ENCODE measurements at places on chromosomes 6 and 20.

DNA sequence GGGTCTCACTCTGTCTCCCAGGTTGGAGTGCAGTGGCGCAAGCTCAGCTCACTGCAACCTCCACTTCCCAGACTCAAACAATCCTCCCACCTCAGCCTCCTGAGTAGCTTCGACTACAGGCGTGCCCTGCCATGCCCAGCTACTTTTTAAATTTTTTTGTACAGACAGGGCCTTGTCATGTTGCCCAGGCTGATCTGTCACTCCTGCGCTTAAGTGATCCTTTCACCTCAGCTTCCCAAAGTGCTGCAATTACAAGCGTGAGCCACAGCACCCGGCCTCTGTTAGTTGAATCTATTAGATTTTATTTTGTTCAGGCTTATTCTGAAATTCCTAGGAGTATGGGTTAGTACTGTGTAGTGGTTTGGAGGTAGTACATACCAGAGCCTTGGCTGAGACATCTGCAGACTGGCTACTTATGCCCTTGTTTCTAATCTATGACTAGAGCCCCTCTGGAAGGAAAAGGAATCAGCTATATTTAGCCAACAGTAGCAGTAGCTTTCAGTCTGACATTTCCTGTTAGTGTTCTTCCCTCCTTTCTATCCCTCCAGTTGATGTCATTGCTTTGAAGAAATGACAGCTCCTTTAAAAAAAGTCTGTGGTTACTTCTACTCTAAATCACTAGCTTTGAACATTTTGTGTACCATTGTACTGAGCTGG is 74.4 kb downstream of the ITCH start:
- no peak for DNase-seq

- DNase-seq, result no peak
Measured at GRCh38 chr6:129364037-129364436, 345.9 kb downstream of the ARHGAP18 start.

DNA sequence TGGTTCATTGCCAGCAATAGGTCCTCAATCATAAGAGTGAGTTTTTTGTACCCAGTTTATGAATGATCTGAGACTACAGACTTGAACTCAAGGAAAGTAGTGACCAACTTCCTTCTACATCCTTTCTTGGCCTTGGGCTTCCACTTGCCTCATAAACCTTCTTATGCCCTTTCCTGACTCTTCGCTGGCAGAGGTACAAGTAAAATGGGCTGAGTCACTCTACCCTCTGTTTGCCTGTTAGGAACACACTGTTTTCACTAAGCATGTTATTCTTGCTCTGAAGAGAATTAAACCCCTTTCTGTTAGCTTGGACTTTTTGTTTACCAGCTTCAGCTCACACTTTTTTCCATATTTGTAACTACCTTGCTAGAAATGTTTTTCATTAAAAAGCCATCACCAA is 74.4 kb downstream of the PKHD1 start:
- DNase-seq, result no peak

DNA sequence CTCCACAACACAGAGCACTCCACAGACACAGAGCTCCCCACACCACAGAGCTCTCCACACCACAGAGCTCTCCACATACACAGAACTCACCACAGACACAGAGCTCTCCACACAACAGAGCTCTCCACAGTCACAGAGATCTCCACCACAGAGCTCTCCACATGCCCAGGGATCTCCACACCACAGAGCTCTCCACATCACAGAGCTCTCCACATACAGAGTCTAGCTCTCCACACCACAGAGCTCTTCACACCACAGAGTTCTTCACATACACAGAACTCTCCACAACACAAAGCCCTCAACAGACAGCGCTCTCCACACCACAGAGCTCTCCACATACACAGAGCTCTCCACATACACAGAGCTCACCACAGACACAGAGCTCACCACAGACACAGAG is 55.3 kb downstream of the ERMARD start:
- no peak for DNase-seq

DNA sequence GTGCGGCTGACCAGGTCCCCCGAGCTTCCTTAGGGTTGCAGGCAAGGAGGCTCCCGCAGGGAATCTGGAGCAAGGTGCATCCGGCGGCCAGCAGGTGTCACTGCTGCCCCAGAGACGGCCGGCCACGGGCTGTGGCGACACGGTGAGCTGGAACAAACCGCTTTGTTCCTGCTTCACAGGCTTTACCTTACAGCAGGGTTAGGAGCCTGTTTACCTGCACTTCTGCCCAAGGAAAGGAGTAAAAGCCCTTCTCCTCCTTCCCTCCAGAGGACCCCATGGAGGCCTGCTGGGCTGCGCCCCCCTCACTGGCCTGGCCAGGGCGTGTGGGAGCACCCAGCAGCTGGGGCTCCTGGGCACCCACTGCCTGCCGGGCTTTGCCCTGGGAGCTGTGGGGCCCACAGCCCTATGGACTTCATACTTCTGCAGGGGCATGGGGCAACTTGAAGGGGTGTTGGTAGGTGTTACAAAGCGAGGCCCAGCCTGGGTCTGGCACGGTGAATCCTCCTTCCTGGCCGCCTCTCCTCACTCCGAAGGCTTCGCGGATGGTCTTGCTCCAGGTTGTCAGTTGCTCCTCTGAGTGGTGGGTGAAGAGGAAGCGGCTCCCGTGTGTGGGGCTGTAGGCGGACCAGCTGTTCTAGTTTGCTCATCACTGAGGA is 88.4 kb downstream of the CDC5L start:
- peak; percentile 75 for DNase-seq

DNA sequence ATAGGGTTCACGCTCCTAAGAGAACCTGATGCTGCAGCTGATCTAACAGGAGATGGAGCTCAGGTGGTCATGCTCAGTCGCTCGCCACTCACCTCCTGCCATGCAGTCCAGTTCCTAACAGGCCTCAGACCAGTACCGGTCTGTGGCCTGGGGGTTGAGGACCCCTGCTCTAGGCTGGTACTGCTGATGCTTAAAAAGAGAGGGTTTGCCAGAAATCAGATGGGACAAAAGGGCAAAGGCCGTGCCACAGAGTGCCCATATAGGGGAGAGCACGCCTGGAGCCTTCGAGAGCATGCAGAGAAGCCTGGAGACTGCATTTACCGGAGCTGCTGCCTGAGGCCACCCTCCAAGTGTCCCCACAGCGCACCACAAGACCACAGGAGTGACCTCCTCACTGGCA is 75.5 kb downstream of the PTPN1 start:
- no peak for DNase-seq

DNA sequence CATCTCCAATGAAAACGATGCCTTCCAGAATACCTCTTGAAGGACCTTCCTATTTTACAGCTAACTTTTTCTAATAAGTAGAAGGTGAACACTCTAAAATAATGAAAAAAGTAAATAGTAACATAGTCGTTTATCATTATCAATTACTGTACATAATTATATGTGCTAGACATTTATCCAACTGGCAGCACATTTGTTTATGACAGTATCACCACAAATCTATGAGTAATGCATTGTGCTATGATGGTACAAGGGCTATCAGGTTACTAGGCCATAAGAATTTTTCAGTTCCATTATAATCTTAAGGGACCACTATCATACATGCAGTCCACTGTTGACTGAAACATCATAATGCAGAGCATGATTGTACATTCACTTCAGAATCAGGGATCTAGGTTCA is 68.4 kb downstream of the ATG5 start:
- no peak for DNase-seq

DNA sequence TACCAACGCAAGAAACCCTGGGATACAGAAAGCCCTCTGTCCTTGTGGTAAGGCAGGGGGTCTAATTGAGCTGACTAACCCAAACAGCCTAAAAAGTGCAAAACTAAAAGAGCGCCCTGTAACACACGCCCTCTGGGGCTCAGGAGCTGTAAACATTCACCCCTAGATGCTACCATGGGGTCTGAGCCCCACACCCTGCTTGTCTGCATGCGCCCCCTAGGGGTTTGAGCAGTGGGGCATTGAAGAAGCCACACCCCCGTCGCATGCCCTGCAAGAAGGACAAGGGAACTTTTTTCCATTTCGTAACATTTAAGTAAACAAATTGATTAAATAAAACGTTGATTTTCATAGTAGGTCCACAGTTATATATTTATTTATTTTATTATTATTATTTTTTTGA is 616.9 kb upstream of the MAN1A1 start:
- DNase-seq, result no peak

GRCh38 chr20:44135012-44135412 is 52.0 kb downstream of the JPH2 start:
- no peak for DNase-seq

GRCh38 chr6:73506246-73506645 is 14.6 kb downstream of the EEF1A1 start:
- no peak for DNase-seq

DNA sequence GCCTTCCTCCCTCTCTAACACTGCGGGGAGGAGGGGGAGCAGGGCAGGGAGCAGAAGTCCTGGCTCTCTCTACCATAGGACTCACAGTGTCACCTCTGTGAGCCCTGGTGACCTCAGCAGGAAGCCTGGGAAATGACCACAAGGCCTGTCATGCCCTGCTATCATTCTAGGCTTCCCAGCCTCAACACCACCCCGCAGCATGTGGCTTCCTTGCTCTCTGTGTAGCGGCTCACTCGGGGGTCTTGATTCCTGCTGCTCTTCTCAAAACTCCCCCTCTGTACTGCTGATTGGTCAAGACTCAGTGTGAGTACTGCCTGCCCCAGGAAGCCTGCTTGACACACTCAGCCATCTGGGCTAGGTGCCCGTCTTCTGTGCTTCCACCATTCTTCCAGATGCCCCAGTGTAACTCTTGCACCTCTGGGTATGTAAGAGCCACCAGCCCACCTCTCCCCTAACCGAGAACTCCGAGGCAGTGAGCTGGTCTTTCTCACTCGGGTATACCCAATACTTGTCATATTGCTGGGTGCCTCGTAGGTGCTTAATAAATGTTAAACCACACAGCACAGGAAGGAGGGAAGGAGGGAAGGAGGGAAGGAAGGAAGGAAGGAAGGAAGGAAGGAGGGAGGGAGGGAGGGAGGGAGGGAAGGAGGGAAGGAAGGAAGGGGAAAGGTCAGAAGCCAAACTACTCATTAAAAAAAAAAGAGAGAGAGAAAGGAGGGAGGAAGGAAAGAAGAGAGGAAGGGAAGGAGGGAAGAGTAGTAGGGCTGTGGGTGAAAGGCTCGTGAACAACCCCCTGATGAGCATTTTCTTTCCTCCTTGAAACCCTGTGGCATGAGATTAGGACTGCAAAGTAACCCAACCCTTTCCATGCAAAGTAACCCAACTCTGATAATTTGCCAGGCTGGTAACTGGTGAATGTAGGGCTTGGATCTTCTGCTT is 5.0 kb downstream of the MDFI start:
- DNase-seq, result no peak

DNA sequence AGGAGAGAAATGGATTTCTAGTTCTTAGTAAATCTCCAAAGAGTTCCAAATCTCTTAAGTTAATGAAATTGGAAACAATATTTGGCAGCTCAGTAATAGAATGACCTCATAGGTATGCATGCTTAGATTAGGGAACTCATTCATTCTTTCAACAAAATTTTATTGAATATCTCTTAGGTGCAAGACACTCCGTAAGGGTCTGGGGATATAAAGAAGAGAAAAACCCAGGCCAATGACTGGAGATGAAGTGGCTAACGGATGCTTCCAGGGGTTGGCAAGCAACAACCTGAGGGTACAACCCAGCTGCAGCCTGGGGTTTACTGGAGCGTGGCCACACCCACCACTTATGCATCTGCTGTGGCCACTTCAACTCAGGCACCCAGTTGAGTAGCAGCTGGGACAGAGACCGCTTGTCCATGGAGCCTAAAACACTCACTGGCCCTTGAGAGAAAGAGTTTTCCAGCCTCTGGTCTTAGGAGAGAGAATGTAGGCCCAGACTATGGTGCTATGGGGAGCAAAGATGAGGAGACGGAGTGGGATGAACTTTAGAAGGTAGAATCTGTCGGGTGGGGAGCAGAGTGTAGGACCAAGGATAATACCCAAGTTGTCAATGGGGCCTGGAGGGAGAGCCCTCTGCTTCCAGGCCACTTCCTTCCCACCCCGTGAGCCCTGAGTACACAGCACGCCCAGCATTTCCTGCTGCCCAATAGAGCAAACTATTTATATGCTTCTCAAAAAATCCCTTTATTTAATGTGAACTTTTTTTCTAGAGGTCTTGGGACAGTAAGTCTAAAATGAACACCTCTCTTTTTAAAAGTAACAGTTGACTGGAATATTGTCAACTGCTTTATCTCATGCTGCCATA is 46.8 kb upstream of the PXDC1 start:
- no peak for DNase-seq

DNA sequence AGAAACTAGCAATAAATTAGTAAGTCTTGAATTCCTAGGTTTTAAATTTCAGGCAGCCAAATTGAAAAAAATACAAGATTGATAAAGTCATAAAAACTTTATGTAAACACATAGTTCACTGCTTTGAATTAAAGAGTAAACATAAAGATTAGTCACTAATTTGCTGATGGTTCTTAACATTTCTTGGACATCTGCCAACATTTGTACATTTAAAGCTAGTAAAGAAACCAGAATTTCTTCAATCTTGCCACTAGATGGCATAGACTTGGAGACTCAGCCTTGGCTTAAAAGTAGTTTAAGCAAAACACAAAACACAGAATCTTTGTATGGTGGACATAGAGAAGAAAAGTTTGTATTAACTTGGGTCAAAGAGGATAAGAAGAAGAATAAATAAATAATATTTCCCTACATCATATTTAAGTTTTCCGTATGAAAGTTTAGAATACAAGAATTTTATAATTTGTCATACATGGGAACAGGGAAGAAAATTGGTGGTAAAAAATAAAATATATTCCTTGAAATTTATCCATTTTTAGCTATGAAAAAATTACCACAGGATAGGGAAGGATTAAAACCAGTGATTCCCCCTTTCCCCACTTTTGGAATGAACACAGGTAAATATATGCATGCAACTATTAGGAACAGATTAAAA is 41.7 kb upstream of the FAM135A start:
- no peak for DNase-seq

GRCh38 chr6:168497381-168497780 is 56.4 kb downstream of the SMOC2 start:
- no peak for DNase-seq
